ENCODE measurements at places on chromosomes 12 and 14.

- DNase-seq = no peak
Observed at GRCh38 chr14:88392609-88393008, 7.2 kb downstream of the SPATA7 start.

GRCh38 chr12:123559468-123559867, 24.9 kb upstream of the TMED2 start:
- DNase-seq = no peak

GRCh38 chr12:67434671-67435370, 165.7 kb downstream of the CAND1 start:
- peak; percentile 97 for DNase-seq

- peak; percentile 13 for DNase-seq
Observed at GRCh38 chr12:30416631-30417030, 279.0 kb downstream of the IPO8 start.

DNA sequence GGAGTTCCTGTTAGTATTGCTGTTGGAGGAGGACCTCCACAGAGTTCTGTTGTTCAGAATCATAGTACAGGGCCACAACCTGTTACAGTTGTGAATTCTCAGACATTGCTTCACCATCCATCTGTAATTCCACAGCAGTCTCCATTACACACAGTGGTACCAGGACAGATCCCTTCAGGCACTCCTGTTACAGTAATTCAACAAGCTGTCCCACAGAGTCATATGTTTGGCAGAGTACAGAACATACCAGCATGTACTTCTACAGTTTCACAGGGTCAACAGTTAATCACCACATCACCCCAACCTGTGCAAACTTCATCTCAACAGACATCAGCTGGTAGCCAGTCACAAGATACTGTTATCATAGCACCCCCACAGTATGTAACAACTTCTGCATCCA, 120.8 kb downstream of the ARID2 start:
- DNase-seq = no peak

GRCh38 chr14:67391268-67391667, 20.7 kb downstream of the PLEK2 start:
- no peak for DNase-seq

DNA sequence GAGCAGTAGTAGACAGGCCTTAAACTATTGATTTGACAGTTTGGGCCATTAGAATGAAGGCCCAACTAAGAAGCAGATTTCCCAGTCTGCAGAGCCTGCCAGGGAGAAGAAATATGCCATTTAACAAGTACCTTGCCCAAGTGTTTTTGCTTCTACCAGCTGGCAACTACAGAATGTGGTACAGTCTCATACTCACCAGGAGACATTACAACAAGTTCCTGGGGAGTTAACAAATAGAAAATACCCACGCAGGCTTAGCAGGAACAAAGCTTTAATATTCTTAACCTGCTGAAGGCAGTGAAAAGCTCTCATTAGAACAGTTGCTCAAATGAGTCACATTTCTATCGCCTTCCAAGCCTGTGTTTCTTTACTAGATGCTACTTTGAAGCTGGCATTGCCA, 241.0 kb downstream of the TMEM117 start:
- DNase-seq = no peak

- DNase-seq = peak; percentile 86
Observed at GRCh38 chr12:125185740-125186470, 120.7 kb downstream of the AACS start.

GRCh38 chr14:100618318-100618693, 31.1 kb upstream of the BEGAIN start:
- DNase-seq = no peak

- no peak for DNase-seq
Observed at GRCh38 chr14:102496331-102496691, 13.3 kb downstream of the ANKRD9 start.

- no peak for DNase-seq
Observed at GRCh38 chr14:20555845-20556244, 5.0 kb downstream of the RNASE9 start.

DNA sequence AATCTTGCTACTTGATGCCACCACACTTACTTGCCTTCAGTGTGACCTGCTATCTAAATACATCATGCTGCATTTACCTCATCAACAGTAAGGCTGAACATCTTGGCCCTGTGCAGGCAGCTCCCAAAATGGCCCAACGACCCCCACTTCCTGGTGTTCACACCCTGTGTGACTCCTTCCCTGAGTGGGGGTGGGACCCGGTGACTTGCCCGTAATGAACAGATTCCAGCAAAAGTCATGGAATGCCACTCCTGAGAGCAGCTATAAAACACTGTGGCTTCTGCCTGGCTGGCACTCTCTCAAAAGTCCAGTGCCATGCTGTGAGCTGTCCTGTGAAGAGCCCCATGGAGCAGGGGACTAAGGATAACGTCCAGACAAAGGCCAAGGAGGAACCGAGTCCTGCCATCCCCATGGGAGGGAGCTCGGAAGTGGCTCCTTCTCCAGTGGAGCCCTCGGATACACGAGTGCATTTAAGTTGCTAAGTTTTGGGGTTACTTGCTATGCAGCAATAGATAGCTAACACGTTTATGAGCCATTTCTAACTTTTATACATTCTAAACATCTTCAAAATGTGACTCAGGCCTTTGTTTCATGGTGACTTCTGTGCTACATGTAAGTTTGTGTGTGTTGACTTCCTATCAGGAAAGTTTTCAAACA, 33.0 kb downstream of the P2RX2 start:
- no peak for DNase-seq

GRCh38 chr12:13652105-13652504, 329.3 kb downstream of the GRIN2B start:
- DNase-seq = no peak

GRCh38 chr12:94725375-94726168, 75.2 kb upstream of the TMCC3 start:
- DNase-seq = peak; percentile 26

DNA sequence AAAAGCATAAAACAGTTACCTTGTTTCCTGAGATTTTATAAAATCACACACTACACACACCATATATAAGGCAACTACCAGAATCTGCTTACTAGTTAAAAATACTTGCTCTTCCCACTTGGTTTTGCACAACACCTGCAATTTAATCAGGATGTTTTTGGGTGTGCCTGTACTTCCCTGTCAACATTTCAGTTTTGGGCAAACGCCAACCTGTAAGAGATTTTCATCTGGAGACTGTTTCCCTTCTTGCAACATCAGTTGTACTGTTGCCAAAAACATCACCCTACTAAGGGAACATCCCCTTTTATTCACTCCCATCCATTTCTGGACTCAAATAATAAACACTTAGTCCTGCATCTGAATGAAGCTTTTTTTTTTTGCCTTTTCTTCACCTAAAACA, 172.3 kb downstream of the DUSP6 start:
- DNase-seq = peak; percentile 55

GRCh38 chr12:123457980-123458779, at the start of gene SNRNP35:
TSS of gene SNRNP35 (plus strand) at chr12:123458139. CDS start at chr12:123465541, 7,402 bp downstream.
- DNase-seq = peak; percentile 89

- peak; percentile 31 for DNase-seq
Observed at GRCh38 chr12:7844116-7844515, 28.6 kb downstream of the SLC2A14 start.

GRCh38 chr12:102478405-102479098, 1.8 kb downstream of the IGF1 start:
- no peak for DNase-seq

DNA sequence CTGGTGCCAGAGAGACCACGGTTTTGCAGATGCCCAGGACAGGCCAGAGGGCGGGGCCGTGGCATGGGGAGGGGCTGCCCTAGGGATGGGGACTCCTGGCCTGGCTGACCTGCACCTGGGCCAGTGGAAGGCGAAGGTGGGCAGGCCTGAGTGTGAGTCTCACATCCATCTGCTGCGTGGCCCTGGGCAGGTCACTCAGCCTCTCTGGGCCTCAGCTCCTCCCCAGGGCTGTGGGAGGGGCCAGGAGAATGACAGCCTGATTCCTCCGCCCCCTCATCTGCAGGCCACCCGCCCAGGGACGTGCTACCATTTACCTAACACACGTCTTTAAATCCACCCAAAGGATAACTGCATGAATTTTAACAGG, 90.9 kb downstream of the GALNT9 start:
- DNase-seq = no peak

GRCh38 chr14:99659333-99659741, 14.4 kb downstream of the HHIPL1 start:
- DNase-seq = no peak

DNA sequence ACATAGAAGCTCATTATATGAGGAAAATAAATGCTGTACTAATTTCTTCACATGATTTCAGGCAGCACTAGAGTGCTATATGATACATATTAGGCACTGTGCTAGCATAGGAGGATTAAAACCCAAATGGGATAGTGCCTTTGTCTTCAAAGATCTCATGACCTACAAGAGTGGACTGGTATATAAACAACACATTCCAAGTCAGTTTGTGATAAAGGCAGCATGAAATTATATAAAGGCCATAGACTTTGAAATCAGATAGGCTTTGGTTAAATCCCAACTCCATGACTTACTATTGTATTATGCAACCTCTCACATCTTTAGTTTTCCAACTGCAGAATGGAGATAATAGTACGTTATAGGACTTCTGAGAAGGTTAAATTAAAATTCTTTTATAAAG, 179.7 kb downstream of the RAD51B start:
- DNase-seq = no peak

- no peak for DNase-seq
Observed at GRCh38 chr12:105201299-105201698, 34.7 kb downstream of the APPL2 start.

- DNase-seq = peak; percentile 57
Observed at GRCh38 chr14:51516706-51517395, 134.9 kb upstream of the FRMD6 start.
